Heart left ventricle (tissue), 16 donors: ENCODE measurements at places on chromosomes 4 and X.
A peak's percentile ranks its signal among the peaks of the same experiment; 100 is the strongest.

GRCh38 chrX:84259868-84260267 lies 71.9 kb upstream of the RPS6KA6 start:
- DNase-seq, result no peak

- no peak for DNase-seq
Observed at GRCh38 chr4:47840291-47840690, 2.4 kb upstream of the CORIN start.

- peak; percentile 58 for DNase-seq
Observed at GRCh38 chr4:11367371-11367770, 61.3 kb downstream of the HS3ST1 start.

DNA sequence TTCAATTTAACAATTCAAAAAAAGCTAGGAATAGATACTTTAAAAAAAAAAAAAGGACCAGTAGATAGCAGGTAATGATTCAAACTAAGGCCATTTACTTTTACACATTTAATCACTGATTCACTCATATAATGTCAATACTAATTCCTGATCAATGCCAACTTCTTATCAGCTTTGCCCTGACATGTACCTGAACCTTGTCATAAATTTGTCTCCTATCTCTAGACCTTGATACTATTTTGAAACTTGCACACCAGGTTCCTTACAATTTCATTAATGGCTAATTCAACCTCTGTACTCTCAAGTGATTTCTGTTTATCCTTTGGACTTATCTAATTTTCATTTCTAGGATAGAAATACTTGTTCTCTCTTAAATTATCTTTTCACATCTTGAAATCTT lies 55.4 kb downstream of the UGT2B4 start:
- no peak for DNase-seq

GRCh38 chr4:121800638-121800960 lies 524 bp upstream of the EXOSC9 start:
- no peak for DNase-seq

DNA sequence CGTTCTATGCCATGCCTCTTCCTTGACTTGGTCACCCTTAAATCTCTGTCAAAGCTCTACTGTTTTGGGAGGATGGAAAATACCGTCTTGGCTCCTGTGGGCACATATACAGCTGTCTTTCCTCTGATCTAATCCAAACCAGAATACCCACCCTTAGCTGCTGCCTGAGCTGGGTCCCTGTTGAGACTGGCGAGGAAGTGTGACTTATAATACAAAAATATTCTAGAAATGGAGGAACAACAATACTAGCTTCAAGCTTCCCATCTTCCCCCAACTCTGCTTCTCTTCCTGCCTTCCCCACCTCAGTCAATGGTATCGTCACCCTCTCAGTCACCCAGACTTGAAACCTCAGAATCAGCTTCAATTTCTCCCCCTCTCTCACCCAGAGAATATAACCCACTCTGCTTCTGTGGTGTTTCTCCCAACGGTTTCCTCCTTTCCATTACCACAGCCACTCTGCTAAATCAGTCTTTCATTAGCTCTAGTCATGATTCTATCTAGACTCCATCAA lies 599 bp upstream of the IL2RG start:
- DNase-seq, result no peak

- DNase-seq, result no peak
Observed at GRCh38 chr4:170231377-170231776, 141.6 kb upstream of the AADAT start.

DNA sequence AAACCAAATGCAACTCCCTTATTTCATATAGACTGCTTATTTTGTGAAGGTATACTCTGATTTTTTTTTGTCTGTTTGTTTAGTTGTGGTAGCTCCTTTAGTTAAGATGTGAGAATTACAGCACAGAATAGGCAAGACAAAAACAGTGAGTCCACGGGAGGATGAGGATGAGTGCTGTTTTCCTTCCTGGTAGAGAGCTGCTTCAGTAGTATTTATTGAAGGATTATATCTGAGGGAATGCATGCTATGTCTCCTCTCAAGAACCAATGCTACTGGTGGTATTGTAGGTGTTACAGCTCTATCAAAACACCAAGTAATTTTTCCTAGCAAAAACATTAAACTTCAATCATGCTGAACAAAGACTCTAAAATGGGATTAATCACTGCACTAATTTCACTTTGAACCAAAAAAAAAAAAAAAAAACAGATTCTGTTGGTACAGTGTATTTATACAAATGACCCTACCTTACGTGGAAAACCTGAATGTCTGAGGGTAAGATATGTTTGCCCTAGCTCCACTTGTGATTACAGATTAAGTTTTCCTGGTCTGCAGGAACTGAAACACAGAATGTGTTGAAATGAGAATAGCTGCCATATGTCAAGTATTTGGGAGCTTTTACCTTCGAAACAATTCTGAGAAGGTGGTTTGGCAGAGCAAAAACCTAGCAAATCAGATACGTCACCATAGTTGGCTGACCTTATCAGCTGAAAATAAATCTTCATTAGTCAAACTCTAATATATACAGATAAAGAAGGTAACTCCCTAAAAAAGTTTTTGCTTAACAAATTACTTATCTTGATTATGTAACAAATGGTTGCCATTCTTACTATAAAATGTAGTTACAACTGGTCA lies 40.3 kb downstream of the PPP3CA start:
- DNase-seq, result no peak

DNA sequence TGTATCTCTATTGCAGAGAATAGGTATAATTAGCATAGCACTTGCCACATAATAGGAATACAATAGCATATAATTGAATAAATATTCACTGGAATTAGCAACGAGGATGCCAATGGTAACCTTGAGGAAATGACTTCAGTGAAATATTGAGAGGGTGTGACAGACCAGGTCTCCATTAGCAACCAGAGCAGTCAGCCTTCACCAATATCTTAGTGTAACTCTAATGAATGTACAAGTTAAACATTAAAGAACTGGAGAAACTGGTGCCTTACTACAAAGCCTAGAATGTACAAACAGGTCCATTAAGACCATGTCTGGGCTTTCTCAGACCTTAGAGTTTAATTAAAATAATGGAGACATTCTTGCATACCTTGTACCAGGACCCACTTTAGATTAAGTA lies 143.0 kb downstream of the MAGEB17 start:
- no peak for DNase-seq

DNA sequence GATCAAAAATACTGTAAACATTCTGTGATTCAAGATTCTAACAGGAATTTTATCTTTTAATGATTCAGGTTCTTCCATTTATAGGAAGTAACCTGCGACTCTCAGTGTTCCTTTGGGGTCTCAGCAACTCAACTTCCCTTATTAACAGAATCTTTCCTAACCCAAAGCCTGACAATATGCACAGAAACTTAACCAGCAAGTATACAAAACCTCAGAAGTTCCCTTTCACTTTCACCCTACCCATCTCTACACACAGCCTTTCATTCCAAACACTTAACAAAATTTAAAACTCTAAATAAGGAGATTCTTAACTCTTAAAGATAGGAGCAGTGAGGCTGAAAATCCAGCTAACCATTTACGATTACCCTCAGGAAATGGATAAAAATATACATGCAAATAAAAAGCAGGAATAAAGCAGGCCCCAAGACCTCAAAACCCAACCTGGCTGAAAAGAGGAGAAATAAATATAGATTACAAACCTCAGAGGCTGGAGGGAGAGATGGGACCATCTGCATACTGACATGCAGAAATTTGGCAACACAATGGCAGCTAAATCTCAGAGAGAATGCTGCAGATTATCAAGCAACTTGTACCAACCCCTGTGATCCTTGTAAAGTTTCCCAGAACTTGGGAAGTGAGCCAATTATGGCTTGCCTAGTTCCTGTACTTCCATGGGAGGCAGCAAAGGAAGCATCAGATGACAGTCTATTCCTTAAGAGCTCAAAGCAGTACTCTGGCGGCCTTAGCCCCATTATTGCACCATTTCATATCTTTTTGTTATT lies 101.0 kb downstream of the ATP11C start:
- no peak for DNase-seq

DNA sequence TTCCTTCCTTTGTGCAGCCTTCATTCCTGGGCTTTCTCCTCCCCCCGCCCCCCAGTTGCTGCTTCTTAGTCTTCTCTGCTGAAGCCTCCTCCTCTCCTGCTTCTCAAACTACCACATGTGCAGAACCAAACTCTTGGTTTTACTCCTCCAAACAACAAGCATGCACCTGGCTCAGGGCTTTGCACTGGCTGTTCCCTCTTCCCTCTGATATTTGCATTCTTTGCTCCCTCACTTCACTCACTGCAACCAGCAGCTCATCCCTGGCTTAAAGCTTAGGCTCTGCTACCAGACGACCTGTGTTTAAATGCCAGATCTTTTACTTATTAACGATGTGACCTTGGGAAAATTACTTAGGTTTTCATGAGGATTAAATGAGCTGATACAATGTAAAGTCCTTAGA lies 51.4 kb downstream of the MED28 start:
- no peak for DNase-seq

- DNase-seq, result no peak
Observed at GRCh38 chrX:27917713-27918500, 63.3 kb downstream of the DCAF8L1 start.

DNA sequence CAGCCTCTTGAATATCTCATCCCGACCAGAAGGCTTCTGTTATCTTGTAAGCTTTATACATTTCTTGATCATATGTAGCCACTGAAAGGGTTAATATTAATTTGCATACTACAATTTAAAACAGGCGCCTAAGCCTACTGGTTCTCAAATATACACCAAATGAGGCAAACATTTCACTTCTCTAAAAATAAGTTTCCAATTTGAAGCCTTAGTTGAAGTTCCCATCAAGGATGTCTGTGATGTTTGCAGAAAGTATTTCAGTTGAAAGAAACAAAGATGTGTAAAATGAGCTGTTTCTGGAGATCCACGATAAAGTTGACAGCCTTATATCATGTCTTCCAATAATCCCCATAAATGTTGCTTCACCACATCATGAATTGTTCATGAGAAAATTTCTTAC lies 70.6 kb downstream of the KIT start:
- DNase-seq, result no peak

DNA sequence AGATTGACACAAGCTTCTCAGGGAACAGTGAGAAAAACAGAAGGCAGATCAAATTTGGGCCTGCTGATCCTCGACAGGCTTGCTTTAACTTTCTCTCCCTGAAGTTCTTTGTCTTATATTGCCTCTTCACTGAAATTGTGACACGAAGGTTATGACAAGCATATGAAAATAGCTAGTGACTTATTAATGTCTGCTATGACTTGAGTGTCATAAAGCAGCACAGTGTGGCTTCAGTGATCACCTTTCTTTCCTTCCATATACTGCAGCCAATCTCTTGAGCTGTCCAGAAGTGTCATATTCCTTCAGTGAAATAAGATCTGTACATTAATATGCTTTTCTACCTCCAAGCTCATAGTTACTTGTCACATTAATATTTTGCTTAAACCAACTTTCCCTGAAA lies 870.2 kb downstream of the C4orf33 start:
- DNase-seq, result no peak

DNA sequence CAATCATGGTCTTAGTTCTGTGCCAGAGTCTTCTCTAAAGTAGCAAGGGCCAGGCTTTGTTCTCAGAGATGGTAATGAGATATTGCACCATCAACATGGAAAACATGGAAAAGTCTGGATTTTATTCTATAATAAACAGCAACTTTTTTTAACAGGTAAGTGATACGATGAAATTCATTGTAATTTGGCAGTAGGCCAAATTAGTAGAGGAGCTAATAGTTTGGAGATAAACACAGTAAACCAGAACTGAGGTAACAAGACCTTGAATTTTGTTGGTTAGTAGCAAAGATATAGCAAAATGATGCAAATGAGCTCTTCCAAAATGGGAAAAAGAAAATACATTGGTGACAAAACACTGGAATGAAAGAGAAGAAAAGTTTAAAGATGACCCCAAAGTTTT lies 126.6 kb downstream of the TET2 start:
- no peak for DNase-seq

DNA sequence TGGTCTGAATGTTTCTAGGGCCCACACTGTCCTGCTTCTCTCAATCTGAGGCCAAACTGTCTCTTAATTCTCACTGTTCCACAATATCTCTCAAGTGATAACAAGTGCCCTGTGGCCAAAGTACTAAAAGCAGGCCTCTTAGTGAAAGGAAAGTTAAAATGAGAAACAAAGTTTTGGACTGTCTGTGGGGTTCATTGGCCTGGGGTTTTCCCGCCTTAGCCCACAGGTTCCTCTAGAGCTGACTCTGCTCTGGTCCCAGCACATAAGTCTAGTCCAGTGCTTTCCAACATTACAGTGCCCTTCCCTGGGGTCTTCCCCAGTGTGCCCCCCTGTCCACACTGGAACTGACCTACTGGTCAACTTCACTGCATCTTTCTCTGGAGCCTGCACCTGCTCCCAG lies 6.3 kb downstream of the MAGEB1 start:
- no peak for DNase-seq

DNA sequence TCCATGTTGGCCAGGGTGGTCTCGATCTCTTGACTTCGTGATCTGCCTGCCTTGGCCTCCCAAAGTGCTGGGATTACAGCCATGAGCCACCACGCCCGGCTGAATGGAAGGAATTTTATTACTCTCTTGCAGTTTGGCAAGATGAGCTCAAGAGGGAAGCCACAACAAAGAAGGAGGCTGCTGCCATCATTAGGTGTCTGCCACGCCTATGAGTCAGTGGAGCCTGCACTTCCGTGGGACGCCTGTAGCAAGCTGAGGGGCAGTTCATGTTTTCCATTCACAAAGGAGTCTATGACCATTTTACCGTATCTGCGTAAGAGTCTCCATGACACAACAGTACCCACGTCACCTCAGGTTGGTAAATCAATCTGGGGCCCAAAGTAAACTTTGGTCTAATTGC lies 51.2 kb upstream of the CHRNA9 start:
- DNase-seq, result no peak

DNA sequence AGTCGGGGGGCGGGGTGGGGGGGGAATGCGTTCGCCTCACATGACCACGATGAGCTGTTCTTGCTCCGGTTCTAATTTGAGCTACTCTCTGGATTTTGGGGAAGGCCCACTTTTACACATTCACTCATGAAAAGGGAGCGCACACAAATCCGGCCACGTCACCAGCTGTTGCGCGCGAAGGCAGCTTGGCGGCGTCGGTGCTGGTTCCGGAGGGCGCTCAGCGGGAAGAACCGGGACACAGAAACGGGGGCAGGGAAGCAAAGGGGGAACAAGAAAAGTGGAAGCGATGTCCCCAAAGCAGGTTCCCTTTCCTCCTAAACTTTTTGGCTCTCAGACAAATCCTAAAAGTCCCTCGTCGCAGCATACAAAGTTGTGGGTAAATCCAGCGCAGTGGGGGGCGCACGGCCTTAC lies 605 bp downstream of the ANXA5 start:
- DNase-seq, result peak; percentile 87

- no peak for DNase-seq
Observed at GRCh38 chrX:22689290-22689689, 310.5 kb upstream of the DDX53 start.

GRCh38 chr4:156098805-156099204 lies 145.1 kb upstream of the CTSO start:
- DNase-seq, result no peak

DNA sequence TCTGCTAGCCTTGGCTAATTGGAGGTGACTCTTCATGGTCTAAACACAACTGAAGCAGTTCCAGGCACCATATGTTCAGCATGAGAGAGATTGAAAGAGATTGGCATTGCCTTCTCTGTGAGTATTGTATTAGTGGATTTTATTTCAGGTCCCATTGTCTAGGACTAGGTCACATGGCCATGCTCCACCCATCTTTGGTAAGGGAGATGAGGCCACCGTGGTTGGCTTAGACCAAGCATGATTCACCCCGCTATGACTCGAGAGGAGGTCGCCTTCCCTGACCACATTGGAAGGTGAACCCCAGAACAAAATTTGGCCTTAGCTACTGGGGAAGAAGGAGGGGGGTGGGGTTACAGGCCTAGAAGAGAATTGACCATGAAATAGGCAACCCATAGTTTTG lies 109.9 kb upstream of the BCOR start:
- DNase-seq, result no peak

GRCh38 chr4:7873881-7874280 lies 65.8 kb downstream of the AFAP1 start:
- no peak for DNase-seq
